ENCODE measurements at places on chromosomes 1 and 21. TPM values are rescaled to one million over a fixed set of nuclear protein-coding genes. Genes with fewer than 3 reads are reported as not detected.
A peak's percentile ranks its signal among the peaks of the same experiment; 100 is the strongest.

DNA sequence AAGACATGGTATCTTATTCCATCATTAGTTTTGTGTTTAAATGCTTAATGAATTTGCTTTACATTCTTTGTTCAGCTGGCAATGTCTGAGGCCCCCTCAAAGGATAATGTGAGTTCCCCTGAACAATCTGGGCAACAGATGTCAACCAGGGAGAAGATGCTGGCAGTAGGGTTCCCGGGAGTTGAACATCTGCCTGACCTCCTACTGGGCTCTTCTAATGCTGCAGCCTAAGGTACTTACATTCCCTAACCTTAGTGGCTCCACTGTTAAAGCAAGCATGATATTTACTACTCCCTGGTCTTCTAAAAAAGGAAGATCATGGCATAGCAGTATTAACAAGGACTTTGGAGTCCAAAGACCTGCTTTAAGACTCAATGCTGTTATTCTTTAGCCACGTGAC lies 574.9 kb upstream of the NR5A2 start:
- no peak for DNase-seq

DNA sequence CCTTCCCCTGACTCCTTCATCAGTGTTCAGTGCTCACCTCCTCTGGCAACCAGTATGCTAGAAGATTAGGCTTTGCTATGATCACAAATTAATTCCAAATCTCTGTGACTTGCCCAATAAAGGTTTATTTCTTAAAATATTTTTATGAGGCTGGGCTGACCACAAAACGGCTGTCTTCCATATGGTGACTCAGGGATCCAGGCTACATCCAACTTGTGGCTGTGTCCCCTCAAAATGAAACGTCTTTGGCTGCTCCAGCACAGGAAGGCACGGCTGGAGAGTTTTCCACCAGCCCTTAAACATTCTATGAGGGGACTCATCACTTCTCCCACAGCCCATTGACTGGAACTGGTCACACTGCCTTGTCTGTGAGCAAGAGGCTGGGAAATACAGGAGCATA lies 131.5 kb downstream of the HUNK start:
- no peak for DNase-seq

DNA sequence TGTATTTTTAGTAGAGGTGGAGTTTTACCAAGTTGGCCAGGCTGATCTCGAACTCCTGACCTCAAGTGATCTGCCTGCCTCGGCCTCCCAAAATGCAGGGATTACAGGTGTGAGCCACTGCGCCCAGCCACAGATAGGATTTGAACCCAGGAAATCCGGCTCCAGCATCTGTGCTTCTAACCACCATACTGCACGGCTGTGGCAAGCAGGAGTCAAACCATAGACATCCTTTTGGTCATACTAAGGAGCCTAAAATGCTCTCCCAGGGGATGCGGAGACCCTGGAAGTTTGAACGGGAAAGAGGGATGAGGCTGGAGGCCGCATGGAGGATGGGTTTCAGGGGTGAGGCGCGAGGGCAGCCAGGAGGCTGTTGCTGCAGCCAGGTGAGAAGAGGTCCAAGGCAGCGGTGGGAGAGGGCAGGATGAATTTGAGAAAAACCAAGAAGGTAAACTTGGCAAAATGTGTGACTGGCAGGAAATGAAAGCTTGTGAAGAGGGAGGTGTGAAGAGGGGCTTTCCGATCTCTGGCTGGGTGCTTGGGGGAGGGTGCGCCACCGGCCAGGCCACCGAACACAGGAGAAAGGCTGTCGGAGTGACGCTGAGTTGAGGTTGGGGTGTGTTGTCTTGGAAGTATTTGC lies 24.0 kb upstream of the CDK18 start:
- DNase-seq, result no peak

DNA sequence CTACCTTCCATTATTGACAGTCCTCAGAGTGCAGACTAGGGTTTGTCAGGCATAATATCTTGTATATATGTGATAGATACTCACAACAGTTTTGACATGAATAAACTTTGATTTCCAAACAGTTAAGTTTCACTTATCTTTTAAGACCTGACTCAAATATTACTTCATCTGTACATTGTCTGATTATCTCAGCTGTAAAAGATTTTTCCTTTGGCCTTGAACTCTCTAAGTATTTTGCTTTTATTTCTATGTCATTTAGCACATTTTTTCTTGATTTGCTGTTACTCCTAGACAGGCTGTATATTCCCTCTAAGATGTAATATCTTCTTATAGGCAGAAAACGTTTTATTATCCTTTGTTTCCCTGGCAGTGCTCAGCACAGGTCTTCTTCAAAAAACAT lies 65.6 kb upstream of the DMRTA2 start:
- no peak for DNase-seq

- no peak for DNase-seq
Measured at GRCh38 chr1:17795081-17795809, 40.1 kb downstream of the ACTL8 start.

The TMEM125 gene
- total RNA-seq, result 0.64 TPM

DNA sequence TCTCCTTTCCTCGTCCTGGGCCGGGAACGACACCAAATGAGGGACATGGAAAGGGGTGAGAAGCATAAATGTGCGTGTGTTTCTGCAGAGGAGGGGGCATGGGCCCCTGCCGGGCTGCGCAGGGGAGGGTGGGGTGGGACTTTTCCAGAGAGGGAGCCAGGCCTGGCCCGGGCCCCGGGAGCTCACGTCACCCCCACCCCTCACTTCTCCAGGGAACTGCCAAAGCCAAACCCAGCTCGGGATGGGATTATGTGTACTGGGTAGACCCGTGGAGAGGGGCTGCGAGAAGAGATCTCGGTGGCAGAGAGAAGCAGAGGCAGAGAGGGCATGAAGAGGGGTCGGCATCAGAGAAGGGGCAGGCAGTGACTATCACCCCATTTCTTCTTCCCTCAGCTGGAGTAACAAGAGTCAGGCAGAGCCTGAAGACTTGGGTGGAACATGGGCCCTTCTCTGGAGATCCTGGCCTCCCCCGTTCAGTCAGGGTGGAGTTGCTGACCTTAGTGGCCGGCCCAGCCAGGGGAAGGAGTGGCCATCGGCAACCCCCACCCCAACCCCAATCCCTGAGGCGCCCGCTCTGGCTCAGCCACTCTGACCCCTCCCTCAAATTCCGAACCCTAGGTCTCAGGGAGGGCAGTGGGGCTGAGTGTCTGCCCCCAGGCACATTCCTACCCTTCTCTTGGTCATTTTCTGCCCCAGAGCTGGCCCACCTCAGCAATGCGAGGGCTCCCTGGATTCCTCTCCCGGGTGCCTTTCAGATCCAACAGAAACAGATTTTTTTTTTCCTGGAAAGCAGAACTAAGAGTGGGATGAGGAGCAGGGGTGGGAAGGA lies 1.2 kb downstream of the ADAMTSL4 start:
- DNase-seq, result no peak

The ATP6V1G3 gene
- total RNA-seq, result not detected

DNA sequence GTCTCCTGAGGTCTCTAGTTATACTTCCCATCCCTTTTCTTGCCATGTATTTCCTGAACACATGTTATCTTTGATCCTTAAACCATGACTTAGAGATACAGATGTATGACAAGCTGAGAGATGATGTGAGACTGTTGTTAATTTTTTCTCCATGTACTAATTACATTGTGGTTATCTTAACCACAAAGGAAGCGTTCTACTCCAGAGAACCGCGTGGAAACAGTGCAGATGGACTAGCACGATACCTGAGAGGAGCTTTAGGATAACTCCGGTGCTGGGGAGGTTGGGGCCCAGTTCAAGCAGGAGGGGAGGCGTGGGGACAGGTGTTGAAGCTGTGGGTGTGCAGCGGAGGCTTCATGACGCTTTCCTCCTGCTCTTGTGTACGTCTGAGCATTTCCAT lies 17.5 kb downstream of the PDE9A start:
- DNase-seq, result no peak

- DNase-seq, result no peak
Measured at GRCh38 chr1:210586771-210587170, 258.1 kb downstream of the HHAT start.

DNA sequence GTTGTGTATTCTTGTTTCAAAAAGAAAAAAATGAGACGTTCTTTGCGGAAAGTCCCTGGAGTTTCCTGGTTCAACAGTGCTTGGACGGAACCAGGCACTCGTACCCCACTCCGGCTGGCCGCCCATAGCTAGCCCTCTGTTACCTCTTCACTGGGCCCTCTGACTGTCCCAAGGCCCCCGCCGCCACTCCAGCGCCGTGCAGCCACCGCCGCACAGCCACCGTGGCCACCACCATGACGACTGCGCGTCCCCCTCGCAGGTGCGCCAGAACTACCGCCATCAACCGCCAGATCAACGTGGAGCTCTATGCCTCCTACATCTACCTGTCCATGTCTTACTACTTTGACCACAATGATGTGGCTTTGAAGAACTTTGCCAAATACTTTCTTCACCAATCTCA lies 9.6 kb downstream of the SNIP1 start:
- DNase-seq, result no peak

- no peak for DNase-seq
Measured at GRCh38 chr1:34846265-34846664, 13.3 kb downstream of the SMIM12 start.

The SEMA4A gene
- 0.66 TPM for total RNA-seq

The GALNT2 gene
- 507 TPM for total RNA-seq

GRCh38 chr1:114618606-114619005 lies 37.2 kb upstream of the BCAS2 start:
- DNase-seq, result no peak

The TRIM62 gene
- 10.8 TPM for total RNA-seq

- DNase-seq, result no peak
Measured at GRCh38 chr1:212215910-212216309, 69.3 kb upstream of the PPP2R5A start.

DNA sequence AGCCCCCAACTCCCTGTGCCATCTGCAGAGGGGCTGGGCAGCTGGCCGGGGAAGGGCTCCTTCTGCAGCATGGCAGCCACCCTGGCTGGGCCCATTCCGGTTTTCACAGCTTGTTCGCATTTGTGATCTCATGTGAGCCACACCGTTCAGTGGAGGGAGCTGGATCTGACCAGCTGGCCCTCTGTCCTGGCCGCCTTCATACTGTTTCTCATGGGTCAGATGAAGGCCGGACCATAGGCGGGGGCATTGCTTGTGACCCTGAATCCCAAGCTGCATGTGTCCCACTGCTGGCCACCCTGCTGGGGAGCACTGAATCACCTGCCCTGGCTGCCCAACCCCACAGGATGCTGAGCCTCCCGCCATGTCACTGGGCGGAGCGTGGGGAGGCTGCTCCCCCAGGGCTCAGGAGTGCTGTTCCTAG lies 36.4 kb upstream of the PRSS38 start:
- DNase-seq, result no peak

The CFAP141 gene
- total RNA-seq, result not detected

The LRRC7 gene
- 0.14 TPM for total RNA-seq

GRCh38 chr1:147641695-147642592 lies 28.4 kb downstream of the ACP6 start:
- DNase-seq, result peak; percentile 18

- DNase-seq, result no peak
Measured at GRCh38 chr1:94345148-94345721, 73.0 kb upstream of the ABCD3 start.

DNA sequence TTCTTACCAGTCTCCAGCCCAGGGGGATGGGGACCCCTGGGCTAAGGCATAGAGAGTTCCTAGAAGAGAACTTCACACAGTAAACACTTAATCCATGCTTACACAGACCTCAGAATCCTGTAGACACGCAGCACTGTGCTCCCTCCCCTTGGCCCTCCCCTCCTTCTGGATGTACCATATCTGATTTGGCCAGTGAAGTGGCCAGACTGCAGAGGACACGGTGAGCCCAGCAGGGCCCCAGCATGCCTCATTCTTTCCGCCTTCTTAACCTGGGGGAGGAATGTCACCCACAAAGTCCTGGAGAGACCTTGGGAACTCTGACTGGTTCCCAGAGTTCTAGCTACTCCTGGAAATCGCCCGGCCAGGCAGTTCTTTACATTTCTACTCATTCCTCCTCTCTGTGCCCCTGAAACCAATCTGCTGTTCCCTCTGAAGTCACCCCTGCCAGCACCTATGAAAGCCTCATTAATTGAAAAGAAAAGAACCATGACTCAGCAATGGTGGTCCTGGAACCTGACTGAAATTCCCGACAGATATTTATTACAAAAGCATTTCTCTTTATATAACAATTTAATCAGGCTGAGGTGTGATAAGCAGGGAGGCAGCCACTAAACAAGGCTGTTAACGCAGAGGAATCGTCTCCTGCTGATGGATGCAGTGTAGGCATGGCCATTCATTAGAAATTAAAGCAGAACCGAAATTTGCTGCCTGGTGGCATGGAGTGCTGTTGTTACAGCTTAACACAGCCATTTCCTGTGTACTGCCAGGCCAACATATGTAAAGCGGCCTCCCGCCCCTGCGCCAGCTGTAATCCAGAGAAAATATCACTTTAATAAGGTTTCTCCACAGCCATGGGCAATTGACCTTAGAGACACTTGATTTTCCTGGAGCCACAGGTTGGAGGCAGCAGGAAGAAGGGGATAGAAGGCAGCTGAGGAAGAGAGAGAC lies 74.6 kb upstream of the KCND3 start:
- no peak for DNase-seq

DNA sequence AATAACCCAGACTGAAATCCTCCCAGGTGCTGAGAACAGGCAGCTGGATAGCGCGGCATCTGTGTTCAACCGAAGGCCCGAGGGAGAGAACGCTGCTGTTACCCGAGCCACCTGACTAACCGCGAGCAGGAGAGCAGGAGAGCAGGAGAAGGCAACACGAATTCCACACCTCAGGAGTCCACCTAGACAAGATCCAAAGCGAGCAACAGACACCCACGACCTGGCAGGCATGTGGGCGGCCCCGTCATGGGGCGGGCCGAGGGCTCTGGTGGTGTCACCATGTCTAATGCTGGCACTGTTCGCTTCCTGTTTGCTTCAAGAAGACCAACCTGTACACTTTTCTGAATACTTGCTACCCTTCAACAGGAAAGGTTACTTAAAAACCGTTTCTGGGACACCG lies 20.9 kb upstream of the SPATC1L start:
- DNase-seq, result no peak

GRCh38 chr1:214857716-214858115 lies 224.8 kb upstream of the KCNK2 start:
- DNase-seq, result peak; percentile 61

- DNase-seq, result no peak
Measured at GRCh38 chr1:94550800-94551241, 9.3 kb upstream of the F3 start.

The F5 gene
- total RNA-seq, result 0.10 TPM

The BEND5 gene
- 2.7 TPM for total RNA-seq

The EFNA3 gene
- total RNA-seq, result 2.9 TPM

DNA sequence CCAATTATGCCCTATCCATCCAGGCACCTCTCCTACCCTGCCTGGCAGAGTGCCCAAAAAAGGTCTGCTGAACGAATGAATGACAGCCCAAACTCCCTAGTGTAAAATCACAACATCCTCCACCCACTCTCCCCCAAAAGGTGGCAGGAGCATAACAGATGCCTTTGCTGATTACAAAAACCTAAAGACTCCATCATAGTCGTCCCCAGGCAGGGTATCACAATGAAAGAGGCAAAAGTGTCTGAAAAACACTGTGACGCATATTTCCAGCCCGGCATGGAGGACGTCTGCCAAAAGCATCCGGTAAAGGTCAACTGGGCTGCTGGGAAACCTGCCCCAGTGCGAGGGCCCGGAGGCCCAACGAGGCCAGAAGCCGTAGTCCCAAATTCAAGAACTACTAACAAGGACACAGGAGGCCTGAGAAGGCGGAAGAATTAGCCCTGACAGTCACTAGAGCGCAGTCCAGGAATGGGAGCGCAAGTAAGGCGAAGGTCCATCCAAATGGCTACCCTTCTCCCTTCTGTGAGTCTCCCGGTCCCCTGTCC lies 576 bp downstream of the SMIM12 start:
- DNase-seq, result peak; percentile 16

The DISP3 gene
- 0.34 TPM for total RNA-seq

- DNase-seq, result no peak
Measured at GRCh38 chr21:41443562-41443961, 17.5 kb downstream of the MX1 start.

The RPE65 gene
- 0.91 TPM for total RNA-seq

GRCh38 chr1:219952361-219952760 lies 24.0 kb upstream of the SLC30A10 start:
- DNase-seq, result no peak
